ENCODE measurements at places on chromosomes 7 and 10.

DNA sequence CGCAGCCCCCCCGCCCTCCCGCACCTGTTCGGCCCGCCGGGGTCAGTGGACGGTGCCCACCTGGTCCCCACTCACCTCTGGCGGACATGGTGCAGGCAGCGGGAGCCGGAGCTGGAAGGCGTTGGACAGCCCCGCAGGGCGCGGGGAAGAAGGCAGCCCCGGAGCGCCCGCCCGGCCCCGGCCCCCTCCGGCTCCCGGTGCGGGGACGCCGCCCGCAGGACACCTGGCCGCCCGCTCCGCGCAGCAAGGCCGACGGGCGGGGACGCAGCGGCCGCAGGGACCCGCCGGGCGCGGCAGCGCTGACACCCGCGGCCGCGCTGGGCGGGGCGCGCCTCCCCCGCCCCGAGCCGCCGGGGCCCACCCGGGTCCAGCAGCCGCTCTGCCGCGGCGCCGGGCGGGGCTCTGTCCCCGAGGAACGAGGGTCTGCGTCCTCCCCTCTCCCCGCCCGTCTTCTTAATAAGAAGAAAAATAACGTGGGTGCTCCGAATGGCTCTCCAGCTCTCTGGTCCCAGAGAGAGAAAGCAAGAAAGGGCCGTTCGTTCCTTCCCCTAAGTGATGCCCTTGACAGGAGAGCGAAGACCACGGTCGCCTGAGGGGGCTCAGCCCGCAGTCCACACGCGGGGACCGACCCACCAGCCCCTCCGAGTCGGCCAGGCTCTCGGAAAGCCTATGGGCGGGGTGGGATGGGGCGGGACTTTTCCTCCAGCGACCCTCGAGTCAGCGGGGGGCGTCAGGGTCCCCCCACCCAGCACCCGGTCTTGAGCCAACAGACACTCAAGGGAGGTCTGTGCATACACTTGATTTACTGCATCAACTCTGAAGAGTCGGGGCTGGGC lies 53.4 kb upstream of the FHIP2A start:
- peak; percentile 44 for DNase-seq

DNA sequence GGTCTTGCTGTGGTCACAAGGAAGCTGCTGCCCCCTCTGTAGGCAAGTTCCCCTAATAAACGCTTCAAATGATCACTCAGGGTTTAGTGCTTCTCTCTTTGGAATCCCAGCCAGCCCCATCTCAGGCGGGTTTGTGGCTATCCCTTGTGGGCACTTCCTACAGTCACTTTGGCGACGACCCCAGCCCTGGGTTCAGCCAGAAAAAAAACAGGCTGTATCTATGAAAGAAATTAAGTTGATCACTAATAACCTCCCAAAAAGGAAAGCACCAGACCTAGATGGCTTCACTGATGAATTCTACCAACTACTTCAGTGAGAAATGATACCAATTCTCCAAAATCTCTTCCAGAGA lies 208.2 kb downstream of the MAD1L1 start:
- DNase-seq = no peak

GRCh38 chr10:103186128-103186527 lies 6.9 kb downstream of the NT5C2 start:
- no peak for DNase-seq

DNA sequence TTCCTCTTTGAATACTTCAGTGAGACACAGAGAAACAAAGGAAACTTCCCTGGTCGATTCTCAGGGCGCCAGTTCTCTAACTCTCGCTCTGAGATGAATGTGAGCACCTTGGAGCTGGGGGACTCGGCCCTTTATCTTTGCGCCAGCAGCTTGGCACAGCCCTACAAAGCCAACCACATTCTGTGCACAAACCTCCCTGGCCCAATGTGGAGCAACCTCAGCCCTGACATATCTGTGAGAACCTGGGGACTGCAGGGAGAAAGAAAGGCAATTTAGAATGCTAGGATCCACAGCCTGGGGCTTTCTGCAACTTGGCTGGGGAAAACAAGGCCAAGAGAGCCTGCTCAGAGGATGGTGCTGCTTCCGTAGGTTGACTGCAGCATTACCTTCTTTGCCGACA lies 63.5 kb upstream of the PRSS58 start:
- no peak for DNase-seq

GRCh38 chr7:11082552-11083213 lies 109.0 kb downstream of the PHF14 start:
- DNase-seq = no peak

GRCh38 chr10:118234683-118235082 lies 107.4 kb downstream of the FAM204A start:
- DNase-seq = no peak
